ENCODE measurements at places on chromosomes 2 and 18.
A peak's percentile ranks its signal among the peaks of the same experiment; 100 is the strongest.

DNA sequence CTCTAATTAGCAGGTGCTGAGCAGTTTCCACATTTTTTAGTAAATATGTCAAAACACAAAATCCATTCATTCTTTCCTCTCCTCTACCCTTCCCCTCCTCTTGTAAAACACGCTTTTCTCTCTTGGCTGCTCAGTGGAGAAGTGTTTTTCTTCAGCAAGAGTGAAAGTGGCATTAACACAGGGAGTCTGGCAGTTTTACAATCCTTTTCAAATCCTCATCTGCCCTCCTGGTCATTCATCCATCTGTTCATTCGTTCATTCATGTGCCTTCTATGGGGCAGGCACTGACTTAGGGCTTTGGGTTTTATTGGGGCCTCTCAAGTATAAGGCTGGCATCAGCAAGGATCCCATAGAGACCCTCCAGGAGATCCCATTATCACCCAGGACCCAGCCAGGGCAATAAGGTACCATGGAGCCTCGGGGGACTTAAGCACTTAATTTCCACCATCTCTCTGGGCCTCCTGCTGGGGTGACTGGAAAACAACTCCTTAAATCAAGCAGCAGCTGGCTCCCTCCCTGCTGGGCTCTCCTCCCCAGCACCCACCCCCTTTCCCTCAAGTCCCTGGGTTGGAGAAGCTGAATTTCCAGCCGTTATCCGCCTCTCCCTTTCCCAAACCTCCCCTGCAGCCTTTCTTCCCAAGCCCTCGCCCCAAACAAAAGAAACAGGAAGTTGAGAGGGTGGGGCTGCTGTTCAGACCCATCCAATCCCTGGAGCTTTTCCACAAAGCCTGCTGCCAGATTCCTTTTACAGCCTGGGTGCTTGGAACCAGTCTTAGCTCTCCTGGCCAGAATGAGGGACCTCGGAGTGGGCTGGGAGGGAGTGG, 32.6 kb downstream of the MARCHF4 start:
- no peak for DNase-seq

DNA sequence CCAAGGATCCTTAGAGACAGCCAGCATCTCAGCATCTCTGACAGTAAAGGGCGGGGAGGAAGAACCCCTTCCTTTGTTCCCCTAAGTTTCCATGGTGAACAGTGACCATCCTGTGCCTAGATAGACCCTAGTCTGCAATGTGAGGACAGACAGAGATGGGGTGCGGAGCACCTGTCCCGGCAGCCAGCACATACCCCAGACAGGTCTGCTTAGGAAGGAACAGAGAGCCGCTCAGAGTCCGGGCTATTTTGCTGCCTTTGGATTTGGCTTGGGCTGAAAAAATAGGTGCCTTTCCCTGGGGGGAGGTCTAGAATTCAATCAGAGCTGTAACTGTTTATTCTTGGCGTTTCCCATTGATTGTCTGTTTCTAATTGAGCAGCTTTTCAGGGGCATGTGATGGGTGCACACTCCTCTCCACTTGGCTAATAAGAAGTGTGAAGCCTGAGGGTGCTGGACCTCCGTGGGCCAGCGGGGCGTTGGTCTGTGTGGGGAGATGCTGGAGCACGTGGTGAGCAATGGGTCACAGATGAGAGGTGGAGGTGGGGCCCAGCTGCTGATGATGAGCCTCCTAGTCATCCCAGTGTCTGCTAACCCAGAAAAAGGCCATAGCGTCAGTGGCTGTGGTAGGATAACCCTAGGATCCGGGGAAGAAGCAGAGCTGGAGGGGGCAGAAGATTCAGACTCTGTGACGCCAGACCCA, 236.8 kb downstream of the SEPTIN10 start:
- DNase-seq, result no peak

DNA sequence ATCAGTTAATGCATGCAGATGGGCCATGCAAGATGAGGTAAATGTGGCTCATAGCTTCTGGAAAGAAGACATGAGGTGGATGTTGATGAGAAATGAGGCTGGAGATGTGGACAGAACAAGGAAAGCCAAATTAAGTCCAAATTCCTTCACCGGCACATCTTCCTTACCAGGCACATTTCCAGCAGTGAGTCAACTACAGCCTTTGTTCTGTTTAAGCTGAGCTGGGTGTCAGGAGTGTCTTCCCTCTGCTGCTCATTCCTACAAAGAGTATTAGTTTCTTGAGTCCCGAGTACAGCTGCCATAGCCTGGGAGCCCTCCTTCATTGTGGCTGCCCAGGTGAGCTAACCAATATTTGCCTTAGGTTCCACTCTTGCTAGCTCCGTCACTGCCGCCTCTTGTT, 945.0 kb downstream of the SLC4A3 start:
- DNase-seq, result no peak

DNA sequence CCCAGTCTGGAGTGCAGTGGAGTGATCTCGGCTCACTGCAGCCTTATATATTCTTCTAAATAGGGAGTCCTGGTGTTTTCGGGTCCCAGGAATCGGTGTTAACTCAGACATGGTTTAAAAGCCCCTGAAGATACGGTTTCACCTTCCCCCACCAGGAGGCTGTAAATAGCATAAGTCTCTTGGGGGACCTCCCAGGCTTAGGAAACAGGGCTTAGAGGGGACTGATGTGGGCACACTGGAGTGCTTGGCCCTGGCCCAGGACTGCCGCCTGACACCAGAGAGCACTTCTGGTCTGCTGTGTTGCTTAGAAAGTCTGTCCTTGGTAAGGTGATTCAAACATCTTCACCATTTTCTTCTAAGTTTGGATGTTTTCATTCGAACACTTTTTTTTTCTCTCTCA, 39.7 kb upstream of the MAP4K4 start:
- DNase-seq, result no peak

- DNase-seq, result peak; percentile 91
Measured at GRCh38 chr2:230974096-230974913, 21.6 kb upstream of the SPATA3 start.

DNA sequence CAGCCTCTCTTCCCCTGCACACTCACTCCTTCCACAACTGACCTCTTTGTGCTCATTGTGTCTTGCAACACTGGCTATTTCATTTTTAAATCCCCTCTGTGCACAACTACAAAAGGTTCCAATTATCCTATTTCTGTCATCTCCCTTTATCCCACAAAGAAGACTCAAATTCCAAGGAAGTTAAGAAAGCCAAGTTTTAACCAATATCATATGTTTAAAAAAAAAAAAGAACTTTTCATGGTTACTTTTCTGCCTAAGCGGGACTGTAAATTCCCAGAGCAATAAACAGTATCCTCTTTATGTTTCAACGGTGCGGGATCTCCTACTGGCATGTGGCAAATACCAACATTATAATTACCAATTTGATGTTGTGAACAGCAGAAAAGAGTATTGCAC, 83.8 kb downstream of the DOCK10 start:
- no peak for DNase-seq

- no peak for DNase-seq
Measured at GRCh38 chr2:96594282-96594681, 43.8 kb downstream of the KANSL3 start.

- DNase-seq, result no peak
Measured at GRCh38 chr2:173462892-173463840, 108.5 kb downstream of the CDCA7 start.

DNA sequence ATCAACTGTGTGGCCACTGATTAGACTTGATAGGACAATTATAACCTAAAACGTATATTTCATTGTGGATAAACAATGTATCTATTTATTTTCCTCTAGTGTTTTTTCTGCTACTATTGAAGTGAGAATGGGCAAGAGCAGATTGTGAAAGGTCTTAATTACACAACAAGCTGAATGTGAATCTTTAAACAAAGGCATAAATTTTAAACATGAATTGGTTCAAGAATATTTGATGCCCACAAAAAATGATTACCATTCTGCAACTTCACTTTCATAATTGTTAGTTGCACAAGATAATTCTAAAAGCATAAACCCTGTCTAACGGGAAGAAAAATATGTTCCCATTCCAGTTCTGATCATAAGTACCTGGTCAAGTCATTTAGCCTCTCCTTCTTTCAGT, 285.6 kb downstream of the GULP1 start:
- DNase-seq, result no peak

- DNase-seq, result peak; percentile 32
Measured at GRCh38 chr2:57906152-57906732, 140.4 kb upstream of the VRK2 start.

DNA sequence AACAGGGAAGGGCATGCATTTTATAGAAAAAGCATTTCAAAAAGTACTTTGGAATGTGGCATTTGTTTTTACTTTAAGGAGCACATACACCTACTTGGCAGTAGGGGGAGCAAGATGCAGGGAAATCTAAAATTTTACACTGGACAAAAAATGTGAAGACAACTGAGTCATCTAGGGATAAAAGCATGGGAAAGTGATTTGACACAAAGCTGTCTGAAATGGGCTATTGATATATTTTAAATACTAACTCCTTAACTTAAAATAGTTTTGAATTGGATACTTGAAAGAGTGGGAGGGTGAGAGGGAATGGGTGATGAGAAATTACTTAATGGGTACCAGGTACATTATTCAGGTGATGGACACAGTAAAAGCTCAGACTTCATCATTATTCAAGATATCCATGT, 15.8 kb downstream of the TMEM200C start:
- DNase-seq, result peak; percentile 20

DNA sequence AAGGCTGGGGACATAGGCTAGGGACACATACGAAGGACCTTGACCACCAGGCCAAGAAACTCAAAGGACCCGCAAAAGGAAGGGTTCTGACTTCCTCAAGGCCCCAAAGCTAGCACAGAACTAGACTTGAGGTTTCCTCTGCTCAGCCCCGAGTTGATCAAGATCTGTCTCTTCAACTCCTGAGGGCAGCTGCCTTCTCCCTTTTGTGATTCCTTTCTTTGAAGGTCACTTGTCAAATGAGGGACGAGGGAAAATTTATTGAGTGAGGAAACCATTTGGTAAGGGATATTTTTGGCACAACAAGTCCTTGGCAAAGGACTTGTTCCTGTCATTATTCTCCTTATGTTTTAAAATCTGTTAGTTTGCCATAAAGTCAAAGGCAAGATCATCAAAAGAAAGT, 12.3 kb upstream of the ROCK2 start:
- DNase-seq, result no peak

DNA sequence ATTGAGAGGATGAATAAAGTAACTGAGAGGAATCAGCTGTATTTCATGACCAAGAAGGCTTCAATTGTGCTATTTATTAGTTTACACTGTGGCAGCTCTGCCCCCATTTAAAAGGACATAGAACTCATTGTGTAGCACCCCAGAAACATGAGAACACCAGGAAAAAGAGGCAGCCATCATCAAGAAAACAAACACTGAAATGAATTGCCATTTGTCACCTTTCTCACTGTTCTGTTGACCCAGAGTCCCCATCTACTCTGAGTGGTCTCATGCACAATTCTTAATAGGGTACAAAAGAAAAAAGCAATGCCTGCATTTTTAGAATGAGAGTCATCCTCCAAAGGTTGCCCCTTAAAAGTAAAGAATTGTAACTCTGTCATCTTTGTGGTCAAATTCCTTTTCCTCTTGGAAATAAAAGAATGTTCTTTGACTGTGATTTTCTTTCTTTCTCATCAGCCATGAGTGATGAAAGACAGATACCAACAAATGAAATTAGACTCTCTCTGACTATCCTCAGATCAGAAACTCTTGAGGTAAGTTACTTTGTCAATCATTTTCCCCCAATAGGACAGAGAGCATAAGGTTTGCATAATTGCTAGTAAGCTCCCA, 1941.9 kb upstream of the PIK3C3 start:
- DNase-seq, result no peak

DNA sequence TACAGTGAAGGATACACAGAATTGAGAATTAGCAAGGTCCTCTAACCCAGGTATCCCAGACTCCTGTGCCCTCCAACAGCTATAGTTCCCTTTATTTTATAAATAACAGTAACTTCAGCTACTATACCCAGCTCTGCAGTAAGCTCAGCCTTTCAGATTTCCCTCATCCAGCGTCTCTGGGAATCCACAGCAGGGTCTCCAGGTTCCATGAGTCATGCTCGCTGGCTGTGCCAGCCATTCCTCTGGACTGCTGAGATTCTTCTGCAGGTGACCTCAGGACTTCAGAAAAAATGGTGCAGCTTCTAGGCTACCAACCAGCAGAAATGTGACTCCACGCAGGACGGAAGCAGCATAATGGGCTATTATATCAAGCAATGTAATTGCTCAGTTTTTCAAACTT, 419.3 kb downstream of the ZNF516 start:
- no peak for DNase-seq

- no peak for DNase-seq
Measured at GRCh38 chr18:10794771-10795170, 268.9 kb downstream of the NAPG start.

GRCh38 chr2:189024901-189025618, 50.9 kb downstream of the COL3A1 start:
- DNase-seq, result peak; percentile 8

GRCh38 chr2:206937555-206937954, 1.8 kb upstream of the CPO start:
- DNase-seq, result no peak

GRCh38 chr2:171469176-171469575, 35.1 kb downstream of the DCAF17 start:
- DNase-seq, result no peak

DNA sequence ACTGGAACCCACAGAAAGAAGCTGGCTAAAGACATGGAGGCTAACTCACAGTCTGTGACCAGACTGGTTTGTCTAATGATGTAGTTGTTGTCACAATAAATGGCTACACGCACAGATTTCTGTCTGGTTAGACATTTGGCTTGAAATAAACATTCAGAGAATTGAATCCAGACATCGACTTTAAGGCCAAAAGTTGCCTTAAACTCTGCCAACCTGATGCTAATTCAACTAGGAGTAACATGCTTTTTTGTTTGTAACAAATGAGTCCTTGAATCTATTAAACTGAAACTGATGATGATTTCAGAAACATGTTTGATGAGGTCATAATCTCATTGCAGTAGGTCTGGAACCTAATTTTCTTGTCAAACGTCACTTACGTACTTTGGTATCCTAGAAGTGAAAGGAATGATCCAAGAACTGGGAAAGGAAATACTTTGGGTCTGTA, 123.8 kb downstream of the ERBB4 start:
- no peak for DNase-seq

GRCh38 chr18:56844556-56844955, 193.4 kb downstream of the WDR7 start:
- DNase-seq, result no peak

GRCh38 chr2:45721150-45721549, 69.7 kb downstream of the PRKCE start:
- no peak for DNase-seq

- no peak for DNase-seq
Measured at GRCh38 chr2:25280051-25280687, 61.6 kb downstream of the DNMT3A start.

Measured in activated CD4-positive, alpha-beta T cell treated with anti-CD3 and anti-CD28 coated beads, Interleukin-2, Interleukin-6, amounts not matched to agents 100 ng/mL and 50 ng/mL, durations not matched to agents 16 hours and 8 hours (primary cell).